Left cardiac atrium (tissue), 4 donors: ENCODE measurements at places on chromosomes 2 and 18. TPM values are rescaled to one million over a fixed set of nuclear protein-coding genes. Genes with fewer than 3 reads are reported as not detected.
A peak's percentile ranks its signal among the peaks of the same experiment; 100 is the strongest.

- DNase-seq: no peak
These were observed 30.7 kb upstream of the MALL start for GRCh38 chr2:110146183-110146944.

HOXD13 gene
- not detected for total RNA-seq

DNA sequence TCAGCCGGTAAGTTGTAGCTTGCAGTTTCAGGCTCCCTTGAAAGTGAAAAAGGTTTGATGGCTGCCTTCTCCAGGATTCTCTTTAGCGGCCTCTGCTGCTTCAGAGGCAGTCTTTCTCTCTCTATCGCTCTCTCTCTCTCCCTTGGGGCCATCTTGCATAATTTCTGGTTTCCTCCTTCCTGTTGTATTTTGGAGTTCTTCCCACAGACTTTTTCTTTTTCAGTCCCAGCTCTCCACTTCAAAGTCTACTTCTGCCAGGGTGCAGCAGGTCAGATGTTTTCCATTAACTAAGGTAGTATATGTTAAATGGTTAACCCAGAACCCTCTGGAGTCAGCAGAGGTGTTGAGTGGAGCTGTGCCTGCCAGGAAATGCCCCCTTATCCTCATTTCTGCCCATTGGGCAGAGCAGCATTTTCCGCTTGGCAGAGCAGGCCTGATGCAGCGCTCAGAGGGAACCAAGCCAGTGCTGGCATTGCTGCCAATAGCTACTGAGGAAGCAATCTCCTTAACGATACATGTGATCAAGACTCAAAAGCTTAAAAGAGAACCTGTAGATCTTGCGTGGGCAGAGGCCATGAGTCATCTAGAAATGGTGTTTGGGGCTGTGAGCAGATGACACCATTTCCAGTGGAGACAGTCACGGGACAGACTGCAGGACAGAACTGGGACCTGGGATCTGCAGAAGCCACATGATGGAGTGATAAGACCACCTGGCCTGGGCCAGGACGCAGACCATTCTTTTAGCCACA, 20.8 kb downstream of the DBI start:
- peak; percentile 78 for DNase-seq

STAM2 gene
- total RNA-seq: 25.9 TPM

- no peak for DNase-seq
These were observed 435 bp downstream of the ZNF532 start for GRCh38 chr18:58865033-58865590.

GPR45 gene
- total RNA-seq: not detected

DNA sequence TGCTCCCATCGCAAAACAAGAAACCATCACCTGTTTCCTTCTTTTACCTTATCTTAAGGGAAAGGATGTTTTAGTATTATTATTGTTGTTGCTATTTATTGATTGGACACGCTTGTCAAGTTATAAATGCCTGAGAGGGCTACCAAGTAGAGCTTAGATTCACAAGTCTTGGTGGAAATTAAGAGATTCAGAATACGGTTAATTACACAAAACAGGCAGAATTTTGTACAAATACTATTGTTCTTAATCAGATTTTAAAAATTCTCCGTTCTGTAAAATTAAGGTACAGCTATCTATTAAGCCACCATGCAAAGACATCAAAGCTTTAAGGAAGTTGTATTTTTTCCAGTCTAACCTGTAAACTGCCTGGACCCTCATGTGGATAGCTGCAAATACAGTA, 1.1 kb upstream of the ZNF521 start:
- no peak for DNase-seq

ATP8B1 gene
- total RNA-seq: 14.9 TPM

- DNase-seq: peak; percentile 41
These were observed 20.9 kb upstream of the DNMT3A start for GRCh38 chr2:25362434-25363145.

- peak; percentile 79 for DNase-seq
These were observed 522 bp upstream of the ZNF407 start for GRCh38 chr18:74597034-74597661.

DNA sequence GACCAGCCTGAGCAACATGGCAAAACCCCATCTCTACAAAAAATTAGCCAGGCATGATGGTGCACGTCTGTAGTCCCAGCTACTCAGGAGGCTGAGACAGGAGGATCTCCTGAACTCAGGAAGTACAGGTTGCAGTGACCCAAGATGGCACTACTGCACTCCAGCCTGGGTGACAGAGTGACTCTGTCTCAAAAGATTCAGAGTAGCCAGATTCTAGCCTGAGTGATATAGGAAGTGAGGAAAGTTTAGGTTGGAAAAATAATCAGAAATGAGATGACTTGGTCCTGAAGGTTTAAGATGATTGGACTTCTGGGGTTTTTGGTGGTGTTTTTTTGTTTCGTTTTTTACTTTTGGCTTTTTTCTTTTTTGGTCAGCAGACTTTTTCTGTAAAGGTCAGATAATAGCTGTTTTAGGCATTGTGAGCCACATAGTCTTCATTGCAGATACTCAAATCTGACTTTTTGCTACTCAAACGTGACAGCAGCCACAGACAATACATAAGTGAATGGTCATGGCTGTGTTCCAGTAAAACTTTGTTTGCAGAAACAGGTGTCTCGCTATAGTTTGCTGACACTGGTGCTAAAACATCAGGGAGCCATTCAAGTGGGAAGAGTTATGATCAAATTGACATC, 104.1 kb upstream of the UBXN4 start:
- DNase-seq: no peak

GKN2 gene
- not detected for total RNA-seq

DNA sequence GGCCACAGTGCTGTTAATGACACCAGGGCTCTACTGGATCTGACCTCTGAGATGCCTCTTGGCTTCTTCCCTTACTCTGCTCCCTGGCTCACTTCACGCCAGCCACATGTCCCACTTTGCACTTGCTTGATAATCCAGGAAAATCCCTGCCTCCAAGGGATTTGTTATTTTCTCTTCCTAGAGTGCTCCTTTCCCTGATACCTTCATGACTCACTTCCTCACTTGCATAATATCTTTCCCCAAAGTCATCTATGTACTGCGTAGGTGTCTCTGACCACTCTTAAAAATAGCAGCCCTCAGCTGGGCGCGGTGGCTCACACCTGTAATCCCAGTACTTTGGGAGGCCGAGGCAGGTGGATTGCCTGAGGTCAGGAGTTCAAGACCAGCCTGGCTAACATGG, 572.3 kb downstream of the PLCL1 start:
- no peak for DNase-seq

SP140 gene
- total RNA-seq: 0.99 TPM

- DNase-seq: no peak
These were observed 23.4 kb upstream of the TET3 start for GRCh38 chr2:73961274-73961673.

DNA sequence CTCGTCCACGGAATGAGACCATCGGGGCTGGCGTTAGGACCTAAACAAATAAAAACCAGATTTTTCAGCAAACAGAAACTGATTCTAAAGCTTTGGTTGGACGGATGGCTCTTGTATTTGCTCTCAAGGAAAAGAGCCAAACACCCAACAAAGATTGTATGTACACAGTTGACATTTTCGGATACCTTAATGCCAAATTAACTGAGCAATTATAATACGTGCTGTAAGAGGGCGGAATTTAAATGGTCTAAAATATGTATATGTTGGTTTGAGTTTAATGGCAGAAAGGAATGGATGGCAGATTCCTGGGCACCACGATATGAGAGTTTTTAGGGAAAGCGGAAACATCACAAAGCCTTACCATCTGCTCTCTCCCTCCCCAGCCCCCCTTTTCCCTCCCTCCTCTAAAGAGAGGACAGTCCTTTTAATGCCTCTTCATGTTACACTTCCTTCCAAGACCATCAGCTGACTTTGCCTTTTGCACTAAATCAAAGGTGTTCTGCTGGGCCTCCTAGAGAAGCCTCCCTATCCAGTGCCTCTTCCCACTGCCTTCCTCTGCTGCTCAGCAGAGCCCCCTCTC, 33.3 kb downstream of the STAT1 start:
- no peak for DNase-seq

DNA sequence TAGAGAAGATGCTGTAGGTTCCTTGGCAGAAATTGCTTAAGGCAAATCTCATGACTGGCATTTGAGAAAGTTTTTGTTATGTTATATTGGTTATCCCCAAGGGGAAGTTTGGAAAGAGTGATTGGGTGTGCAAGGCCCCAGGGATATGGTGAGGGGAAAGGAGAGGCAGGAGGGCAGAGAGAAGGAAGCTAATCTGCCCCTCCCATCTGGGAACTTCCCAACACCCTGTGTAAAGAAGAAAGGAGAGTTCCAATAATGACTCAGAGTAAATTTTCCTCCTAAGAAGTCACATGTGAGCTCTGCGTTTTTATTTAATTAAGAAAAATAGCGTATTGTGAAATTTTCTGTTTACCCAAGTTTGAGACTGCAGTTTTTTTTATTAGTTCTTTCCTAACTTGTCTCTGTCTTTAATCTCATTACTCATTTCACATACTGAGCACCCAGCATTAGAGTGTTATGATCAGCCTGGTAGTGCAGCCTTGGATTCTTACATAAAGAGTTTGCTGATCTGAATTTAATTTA, 3.1 kb upstream of the KYNU start:
- peak; percentile 22 for DNase-seq

LYPD6 gene
- 0.50 TPM for total RNA-seq

DNA sequence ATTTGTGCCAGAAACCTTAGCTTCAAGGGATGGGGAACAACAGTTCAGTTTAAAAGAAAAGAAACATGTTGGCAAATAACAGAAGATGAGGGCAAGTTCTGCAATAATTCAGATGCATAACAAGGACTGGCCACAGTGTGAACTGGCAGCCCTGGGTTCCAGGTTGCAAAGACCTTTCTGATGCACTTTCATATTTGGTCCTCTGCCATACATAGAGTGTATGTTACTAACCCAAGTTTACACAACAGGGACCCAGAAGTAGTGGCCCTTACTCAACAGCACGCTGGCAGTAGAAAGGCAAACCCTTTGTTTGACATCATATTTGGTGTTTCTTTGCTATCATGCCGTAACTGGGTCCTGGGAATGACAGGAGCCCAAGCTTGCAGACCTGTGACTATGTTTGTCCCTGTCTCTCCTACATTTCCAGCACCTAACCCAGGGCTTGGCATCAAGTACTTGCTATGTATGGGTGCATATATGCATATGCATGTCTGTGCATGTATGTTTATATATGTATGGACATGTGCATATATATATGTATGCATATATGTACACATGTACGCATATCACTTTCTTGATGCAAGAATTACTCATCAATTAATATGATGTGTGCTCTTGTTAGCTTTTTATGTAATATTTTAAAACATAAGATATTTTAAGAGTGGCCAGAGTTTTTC, 94.3 kb downstream of the MBP start:
- no peak for DNase-seq

ACMSD gene
- not detected for total RNA-seq

DNA sequence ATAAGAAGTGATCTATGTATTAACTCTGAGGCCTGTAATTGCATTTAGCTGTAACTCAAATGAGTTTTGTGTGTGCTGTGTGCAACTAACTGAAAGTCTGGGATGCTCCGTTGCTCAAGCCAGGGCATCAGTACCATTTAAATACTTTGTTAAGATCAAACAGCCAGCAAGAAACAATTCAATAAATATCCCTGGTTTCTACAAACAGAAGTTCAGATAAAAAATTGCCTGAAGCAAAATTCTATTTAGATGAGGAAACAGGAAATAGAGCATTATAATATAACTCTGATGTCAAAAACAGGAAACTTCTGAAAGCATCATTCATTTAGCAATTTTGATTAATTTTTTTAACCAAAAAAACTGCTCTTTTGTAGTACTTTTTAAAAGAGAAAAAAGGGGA, 18.9 kb upstream of the SLC38A11 start:
- DNase-seq: no peak

- no peak for DNase-seq
These were observed 433.5 kb upstream of the MMADHC start for GRCh38 chr2:150020937-150021673.

DNA sequence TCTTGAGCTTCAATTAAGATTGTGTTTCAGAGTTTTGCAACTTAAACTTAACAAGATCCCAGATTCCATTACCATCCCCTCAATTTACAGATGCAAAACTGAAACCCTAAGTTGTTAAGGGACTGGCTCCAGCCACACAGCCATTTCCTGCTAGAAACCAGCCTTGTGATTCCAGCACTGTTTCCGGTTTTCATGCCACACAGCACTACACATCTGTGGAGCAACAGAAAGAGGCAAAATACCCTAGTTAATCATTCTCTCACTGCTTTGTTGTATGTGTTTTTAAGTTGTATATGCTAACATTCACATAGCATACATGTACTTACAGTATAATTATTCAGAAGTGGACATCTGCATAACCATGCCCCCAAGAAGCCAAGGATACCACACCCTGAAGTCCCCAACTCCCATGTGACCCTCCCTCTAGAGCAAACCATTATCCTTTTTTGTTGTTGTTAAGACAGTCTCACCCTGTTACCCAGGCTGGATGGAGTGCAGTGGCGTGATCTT, 87.4 kb downstream of the MYO5B start:
- no peak for DNase-seq

DNA sequence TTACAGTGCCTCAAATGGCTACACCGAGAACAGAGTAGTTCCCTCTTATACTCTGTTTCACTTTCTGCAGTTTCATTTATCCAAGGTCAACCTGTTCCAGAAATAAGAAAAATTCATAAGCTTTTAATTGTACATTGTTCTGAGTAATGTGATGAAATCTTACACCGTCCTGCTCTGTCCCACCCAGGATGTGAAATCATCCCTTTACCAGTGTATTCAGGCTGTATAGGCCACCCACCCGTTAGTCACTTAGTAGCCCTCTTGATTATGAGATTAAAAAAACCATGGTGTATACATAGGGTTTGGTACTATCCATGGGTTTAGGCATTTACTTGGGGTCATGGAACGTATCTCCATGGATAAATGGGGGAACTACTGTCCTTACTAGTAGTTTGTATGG, 29.8 kb downstream of the STARD6 start:
- DNase-seq: no peak

DNA sequence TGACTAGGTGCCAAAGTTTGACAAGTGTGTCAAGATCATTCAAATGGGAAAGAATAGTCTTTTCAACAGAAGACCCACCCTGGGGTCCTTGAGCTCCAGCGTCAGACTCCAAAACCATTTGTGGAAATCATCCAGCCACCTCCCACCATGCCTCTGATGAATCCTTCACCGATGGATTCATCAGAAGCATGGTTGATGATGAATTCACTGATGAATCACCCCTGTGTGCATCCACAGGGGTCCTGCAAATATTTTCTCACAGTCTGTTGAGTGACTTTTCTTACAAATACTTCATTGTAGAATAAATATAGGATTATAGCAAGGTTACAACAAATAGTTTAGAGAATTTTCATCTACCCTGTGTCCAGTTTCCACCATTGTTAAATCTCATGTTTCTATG, 4.3 kb downstream of the UGT1A9 start:
- DNase-seq: no peak

RGPD4 gene
- total RNA-seq: 0.06 TPM

UPP2 gene
- total RNA-seq: not detected
